ENCODE measurements at places on chromosomes 4 and X.

DNA sequence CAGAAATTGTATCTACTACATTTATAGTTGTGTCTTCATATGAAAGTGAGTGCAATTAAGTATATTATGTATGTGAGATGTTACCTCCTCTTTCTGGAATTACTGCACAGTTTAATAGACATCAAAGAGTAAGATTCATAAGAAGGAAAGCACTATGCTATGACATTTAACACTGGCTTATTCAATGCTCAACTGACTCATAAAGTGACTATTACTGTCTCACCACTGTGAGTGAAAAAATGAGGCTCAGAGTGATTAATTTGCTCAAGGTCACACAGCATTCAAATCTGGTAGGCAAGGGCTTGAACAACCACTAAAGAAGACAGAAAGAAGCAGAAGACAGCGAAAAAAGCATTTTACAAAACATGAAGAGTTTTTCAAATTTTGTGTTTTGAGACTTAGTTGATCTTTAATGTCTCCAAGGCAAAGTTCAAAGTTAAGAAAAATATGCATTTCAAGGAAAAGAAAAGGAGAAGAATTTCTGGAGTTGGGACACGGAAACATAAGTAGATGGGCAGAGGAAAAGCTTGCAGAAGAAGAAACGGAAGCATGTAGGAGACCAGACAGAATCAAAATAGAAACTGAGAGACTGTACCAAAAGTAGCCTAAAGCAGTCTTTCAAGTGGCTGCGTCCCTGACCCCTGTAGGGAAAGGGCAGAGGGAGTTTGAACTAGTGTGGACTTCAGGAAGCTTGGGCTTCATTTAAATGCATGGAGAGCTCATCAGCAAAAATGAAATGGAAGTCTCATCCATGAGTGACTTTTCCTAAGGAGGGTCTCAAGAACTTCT is 66.3 kb downstream of the KCNIP4 start:
- no peak for DNase-seq

GRCh38 chr4:184357772-184358171 is 116.6 kb downstream of the IRF2 start:
- no peak for DNase-seq

DNA sequence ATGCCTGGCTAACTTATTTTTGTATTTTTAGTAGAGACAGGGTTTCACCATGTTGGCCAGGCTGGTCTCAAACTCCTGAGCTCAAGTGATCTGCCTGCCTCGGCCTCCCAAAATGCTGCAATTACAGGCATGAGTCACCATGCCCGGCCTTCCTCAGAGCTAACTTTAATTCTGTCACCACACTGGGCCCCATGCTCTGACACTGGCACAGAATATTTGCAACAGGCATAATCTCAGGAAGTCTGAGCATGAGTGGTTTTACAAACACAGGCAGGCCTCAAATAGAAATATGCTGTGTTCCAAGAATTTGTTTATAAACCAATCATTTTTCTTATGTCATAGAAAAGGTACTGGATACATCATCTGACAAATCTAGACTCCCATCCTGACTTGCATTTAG is 32.7 kb upstream of the FAM9C start:
- DNase-seq, result peak; percentile 40

DNA sequence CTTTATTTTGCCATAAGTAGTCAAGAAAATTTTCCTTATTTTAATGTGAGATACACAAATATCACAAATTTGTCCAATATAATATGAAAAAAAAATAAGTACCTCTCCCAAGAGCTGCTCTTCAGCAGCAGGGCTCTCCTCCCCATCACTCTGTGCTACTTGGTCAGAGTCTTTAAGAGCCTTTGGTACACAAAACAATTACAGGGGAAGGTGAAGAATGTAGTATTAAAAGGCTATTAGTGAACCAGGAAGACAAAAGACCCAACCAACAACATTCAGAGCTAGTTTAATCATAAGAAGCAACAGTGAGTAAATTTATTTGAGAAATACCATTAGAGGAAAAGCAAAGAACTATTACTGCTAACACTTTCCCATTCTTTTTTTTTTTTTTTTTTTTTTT is 29.4 kb downstream of the SEC31A start:
- no peak for DNase-seq

DNA sequence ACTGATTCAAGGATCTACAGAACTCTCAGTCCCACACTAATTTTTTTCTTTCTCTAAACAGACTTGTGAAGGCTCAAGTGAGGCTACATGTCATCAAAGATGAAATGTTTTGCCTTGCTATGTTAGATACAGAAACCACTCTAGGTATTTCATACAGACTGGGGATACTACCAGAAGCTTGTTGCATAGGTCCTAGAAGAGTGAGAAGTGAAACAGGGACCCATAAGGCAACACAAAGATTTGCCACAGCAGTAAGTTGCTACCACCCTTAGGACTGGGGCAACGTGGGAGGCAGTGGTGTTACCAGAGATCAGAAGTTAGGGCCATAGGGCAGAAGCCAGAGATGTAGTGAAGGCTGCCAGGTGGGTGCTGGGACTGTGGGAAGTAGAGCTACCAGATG is 50.7 kb upstream of the MID1IP1 start:
- DNase-seq, result no peak
